ENCODE measurements at places on chromosomes 1 and 21.

- no peak for DNase-seq
These were observed 592.3 kb upstream of the ADGRL2 start for GRCh38 chr1:81208441-81208840.

- no peak for DNase-seq
These were observed 459 bp downstream of the FOXE3 start for GRCh38 chr1:47416319-47417169.

- no peak for DNase-seq
These were observed 38.0 kb downstream of the JAK1 start for GRCh38 chr1:64928325-64928724.

- DNase-seq, result no peak
These were observed 85.2 kb downstream of the BEND5 start for GRCh38 chr1:48691429-48692001.

- DNase-seq, result no peak
These were observed 444.0 kb downstream of the NPHP4 start for GRCh38 chr1:5548266-5548665.

DNA sequence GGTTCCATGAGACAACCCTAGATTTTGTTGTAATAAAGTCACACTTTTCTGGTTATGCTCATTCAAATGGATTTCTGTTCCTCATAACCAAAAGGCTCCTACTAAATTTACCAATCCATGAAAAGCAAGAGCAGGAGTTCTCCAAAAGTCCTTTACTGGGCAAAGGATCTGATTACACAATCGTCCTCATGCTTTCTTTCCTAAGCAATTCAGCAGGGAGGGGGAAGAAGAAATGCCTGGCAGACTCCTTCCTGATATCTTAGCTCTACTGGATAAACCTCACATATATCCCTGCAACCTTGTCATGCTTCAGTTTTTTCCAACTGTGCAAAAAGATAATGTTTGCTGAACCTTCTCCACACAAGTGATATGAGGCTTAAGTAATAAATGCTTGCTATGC, 67.6 kb upstream of the GUCA2B start:
- DNase-seq, result no peak

DNA sequence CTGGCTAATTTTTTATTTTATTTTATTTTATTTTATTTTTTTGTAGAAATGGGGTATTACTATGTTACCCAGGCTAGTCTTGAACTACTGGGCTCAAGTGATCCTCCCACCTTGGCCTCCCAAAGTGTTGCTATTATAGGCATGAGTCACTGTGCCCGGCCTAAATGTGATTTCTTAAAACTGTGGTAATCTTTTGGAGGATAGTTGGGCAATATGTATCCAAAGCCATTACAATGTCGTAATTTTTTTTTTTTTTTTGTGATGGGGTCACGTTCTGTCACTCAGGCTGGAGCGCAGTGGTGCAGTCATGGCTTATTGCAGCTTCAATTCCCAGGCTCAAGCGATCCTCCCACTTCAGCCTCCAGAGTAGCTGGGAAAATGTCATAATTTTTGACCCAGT, 14.2 kb downstream of the ETV3L start:
- DNase-seq, result no peak

- no peak for DNase-seq
These were observed 428.2 kb downstream of the SMYD3 start for GRCh38 chr1:246078888-246079252.

- DNase-seq, result no peak
These were observed 56.0 kb downstream of the RUNX3 start for GRCh38 chr1:24874056-24874455.

DNA sequence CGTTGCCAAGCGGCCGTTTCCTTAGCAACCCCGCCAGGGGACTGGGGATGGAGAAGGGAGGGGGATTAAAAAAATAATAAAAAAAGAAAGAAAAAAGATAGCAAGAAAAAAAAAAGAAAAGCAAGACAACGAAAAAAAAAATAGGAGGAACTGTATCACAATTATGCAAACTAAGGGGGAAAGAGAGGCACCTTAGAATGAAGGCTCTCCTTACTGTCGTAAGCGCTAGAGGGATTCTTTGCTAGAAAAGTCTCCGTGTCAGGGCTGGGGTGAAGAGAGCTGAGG, 625 bp upstream of the NEGR1 start:
- no peak for DNase-seq

- no peak for DNase-seq
These were observed 1.6 kb downstream of the TTC13 start for GRCh38 chr1:230976825-230977747.

GRCh38 chr21:45962531-45963231, 18.9 kb upstream of the COL6A1 start:
- DNase-seq, result no peak

Data from uterus (tissue), 4 donors.